ENCODE measurements at places on chromosomes 13 and 19.

- DNase-seq = no peak
Observed at GRCh38 chr19:18846862-18847548, 15.2 kb downstream of the UPF1 start.

- no peak for DNase-seq
Observed at GRCh38 chr13:43376596-43376995, 353.2 kb downstream of the DNAJC15 start.

DNA sequence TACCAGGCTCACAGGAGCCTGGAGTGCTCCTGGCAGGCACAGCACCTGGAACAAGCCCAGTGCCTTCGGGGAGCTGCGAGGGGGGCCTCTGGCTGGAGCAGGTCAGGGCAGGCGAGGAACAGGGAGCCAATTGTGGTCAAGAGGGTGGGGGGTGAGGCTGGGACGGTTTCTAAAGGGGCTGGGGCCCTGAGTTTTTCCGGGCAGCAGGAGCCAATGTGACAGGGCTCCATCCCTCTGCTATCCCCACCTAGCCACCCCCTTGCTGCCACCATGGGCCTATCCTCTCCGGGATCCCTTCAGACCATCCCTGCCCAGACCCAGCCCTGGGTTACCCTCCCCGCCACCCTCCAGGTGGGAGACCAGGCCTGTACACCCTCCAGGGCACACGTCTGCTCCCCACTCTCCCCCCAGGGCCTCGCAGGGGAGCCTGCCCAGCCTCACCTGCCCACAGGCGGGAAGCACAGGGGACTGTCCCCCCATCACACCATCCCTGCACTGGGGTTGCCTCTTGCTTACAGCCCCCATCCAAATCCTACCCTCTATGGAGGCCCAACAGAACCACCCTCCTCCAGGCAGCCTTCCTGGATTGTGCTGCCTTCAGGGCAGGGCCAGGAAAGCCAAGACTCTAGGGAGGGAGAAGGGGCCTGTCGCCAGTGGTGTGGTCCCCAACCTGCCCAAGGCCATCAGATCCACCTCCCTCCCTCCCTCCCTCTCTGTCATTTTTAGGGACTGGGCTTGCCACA lies 121.0 kb downstream of the URI1 start:
- no peak for DNase-seq

DNA sequence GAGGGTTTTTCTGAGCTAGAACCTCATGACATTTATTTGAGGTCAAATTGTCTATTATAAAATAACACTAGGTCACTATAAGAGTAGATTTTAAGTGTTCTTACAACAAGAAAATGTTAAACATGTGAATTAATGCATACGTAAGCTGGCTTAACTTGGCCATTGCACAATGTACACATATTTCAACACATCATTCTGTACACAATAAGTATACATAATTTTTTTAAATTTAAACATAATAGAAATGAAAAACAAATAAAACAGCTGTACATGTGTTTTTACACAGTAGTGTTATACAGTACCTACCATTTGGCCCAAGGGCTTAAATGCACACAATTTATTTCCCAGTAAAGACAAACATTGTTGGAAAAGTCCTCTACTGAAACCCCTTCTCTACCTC lies 269.9 kb downstream of the DACH1 start:
- DNase-seq = no peak

DNA sequence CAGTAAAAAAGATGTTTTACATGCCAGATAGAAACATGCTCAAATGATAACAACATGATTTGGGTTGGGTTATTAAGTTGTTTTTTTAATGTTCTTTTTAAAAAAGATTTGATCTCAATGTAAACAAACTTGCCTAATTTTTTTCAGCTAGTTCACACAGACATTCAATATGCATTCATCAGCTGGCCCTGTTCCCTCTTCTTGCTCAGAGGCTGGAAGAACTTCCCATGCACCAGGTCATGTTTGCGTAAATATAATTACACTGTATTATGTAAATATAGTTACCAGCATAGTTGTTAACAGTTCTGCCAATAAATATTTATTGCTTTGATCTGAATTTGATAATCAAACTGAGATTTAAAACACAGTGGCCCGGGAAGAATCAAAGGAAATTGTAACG lies 70.6 kb downstream of the ATP11A start:
- no peak for DNase-seq

All from NCI-H2029 (cell line).